Endothelial cell of umbilical vein (primary cell): ENCODE measurements at places on chromosomes 2 and 18. TPM values are rescaled to one million over a fixed set of nuclear protein-coding genes. Genes with fewer than 3 reads are reported as not detected.

GRCh38 chr2:67159929-67160328 is 237.2 kb upstream of the ETAA1 start:
- peak; percentile 93 for DNase-seq

DNA sequence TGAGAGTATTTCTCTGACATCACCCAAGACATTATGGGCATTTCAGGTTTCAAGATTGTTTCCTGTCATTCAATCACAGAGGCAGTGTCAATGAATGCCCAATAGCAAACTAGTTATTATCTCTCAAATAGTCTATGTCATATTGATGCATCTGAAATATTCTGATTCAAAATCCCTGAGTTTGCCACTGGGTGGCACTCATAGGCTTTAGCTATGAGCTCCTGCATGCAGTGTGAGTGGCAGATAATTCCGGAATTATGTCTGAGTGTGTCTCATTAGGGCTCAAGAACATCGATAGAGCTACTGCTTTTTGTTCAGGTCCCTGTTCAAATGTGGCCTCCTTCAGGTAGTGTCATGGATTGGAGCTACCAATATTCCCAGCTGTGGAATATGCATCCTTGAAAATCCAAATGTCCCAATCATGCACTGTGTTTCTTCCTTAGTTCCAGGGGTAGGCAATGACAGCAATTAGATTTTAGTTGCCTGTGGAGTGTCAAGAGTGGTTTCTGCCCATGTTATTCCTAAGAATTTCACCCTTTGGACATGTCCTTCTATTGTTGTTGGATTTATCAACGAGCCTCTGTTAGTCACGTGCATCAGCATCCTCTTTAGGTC is 7.8 kb upstream of the OR6B3 start:
- DNase-seq: peak; percentile 60

Gene SLC8A1
- total RNA-seq: 1.8 and 2.1 TPM in 2 replicates

- DNase-seq: peak; percentile 68
Measured at GRCh38 chr2:179422037-179422643, 157.5 kb upstream of the SESTD1 start.

DNA sequence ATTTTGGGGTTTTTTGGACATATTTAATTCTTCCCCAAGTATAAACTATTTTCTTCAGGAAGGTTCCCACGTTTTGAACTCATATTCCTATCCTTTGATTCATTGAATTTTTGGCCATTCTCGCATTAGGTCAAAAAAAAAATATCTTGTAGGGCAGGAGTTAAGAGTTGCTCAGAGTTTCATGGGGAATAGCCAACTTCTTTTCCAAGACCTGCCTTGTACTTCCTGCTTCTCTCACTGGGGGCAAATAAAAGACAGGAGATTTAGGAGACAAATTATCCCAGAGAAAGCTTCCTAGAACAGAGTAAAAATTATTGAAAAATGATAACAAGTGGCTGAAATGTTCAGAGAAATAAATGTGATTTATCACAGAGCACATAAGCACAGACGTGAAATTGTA is 55.2 kb upstream of the BCL11A start:
- no peak for DNase-seq

GRCh38 chr2:68908392-68908970 is 37.3 kb upstream of the BMP10 start:
- peak; percentile 80 for DNase-seq

Gene WBP1
- 44.5 and 50.5 TPM in 2 replicates for total RNA-seq

- DNase-seq: no peak
Measured at GRCh38 chr18:22521026-22521707, 103.5 kb upstream of the CTAGE1 start.

Gene PLCL1
- 3.4 and 5.1 TPM in 2 replicates for total RNA-seq

DNA sequence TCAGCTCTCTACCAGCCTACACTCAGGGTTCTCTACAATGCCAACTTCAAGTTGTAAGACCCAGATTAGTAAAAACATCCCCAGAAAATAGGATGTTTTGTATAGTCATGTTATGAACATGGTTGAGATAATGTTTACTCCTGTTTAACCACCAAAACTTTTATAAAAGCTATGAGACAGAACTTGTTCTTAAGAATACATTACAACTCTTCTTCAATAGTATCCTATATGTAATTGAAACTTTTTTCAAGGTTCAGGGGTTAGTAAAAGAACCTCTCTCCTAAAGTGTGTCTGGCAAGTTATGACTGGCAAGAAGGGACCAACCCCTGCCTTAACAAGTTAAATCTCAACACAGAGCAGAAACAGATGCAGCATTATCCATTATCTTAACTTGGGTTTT is 118.8 kb upstream of the STK17B start:
- no peak for DNase-seq

DNA sequence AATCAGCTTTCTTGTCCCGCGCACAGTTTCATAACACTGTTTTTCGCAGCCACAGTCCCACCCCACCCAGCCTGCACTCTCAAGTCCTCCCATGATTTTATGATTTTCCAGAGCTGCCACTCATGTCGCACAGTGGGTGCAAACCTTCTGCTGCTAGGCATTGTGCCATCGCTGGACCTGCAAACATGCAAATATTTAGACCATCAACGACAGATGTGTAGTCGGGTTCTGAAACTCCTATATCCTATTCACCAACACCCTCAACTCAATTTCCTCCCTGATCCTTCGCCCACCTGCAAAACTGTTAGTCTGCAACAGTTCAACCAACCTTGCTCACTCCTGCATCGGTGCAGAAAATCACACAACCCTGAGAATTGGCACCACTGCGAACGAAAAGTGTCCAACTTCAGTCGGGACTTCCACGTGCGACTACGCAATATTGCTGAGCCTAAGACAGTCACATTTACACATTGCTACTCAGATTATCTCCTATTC is 871 bp upstream of the ALS2 start:
- DNase-seq: no peak

Gene KIAA2012
- not detected in 2 replicates for total RNA-seq

Gene BCL2
- total RNA-seq: 3.8 and 5.0 TPM in 2 replicates

GRCh38 chr2:47554311-47554905 is 151.5 kb downstream of the MSH2 start:
- no peak for DNase-seq

Gene MROH2A
- total RNA-seq: not detected in 2 replicates

DNA sequence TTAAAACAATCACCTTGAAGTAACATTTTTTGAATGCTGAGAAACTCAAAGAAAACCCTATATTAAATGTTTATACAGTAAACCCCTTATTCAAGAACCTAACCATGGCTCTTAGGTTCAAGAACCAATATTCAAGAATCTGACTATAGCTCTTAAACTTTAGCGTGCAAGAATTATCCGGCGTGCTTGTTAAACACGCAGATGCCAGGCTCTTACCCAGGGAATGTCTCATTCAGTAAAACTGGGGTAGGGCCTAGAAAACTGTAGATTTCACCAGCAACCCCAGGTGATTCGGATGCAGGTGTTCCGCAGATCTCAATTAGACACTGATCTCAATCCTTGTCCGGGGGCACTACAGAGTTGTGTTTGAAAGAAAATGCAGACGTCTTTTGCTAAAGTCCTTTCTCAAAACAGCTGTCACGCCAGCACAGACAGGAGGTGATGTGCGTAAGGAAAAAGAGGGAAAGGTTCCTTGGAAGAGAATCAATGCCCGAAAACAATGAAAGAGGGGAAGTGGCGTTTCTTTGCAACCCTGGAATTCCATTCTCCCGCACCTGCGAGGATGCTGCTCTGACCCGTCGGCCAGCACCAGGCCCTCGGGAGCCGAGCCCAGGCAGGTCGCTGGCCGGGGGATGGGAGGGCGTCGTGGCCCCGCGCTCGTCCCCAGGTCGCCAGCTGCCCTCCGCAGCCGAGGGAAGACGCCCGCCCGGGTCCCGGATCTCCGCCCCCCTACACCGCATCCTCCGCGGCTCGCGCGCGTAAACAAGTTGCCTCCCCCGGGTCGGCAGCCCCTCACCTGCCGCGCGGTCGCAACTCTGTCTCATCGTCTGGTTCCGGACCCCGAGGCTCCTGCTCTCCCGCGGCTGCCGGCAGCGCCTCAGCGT is 851 bp downstream of the EIF2AK3 start:
- peak; percentile 39 for DNase-seq

DNA sequence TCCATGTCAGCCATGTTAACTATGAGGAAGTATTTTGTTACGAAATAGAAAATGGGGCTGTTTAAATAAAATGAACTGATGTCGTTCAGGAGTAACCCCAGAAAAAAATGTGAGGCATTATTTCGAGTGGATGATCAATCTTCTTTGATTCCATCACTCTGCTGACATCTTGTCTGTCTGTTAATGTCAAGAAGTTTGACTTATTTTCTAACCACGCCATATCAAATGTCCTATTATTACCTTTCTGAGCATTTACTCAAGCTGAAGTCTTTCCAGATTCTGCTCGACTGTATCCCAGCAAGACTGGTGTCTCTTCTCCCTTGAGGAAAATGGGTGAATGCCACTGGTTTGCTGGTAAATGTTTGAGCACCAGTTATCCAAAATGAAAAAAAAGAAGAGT is 672.9 kb upstream of the SOX11 start:
- DNase-seq: no peak

GRCh38 chr2:181916726-181917718 is 25.5 kb downstream of the ITPRID2 start:
- peak; percentile 79 for DNase-seq

- no peak for DNase-seq
Measured at GRCh38 chr2:56001947-56002346, 78.4 kb upstream of the EFEMP1 start.

DNA sequence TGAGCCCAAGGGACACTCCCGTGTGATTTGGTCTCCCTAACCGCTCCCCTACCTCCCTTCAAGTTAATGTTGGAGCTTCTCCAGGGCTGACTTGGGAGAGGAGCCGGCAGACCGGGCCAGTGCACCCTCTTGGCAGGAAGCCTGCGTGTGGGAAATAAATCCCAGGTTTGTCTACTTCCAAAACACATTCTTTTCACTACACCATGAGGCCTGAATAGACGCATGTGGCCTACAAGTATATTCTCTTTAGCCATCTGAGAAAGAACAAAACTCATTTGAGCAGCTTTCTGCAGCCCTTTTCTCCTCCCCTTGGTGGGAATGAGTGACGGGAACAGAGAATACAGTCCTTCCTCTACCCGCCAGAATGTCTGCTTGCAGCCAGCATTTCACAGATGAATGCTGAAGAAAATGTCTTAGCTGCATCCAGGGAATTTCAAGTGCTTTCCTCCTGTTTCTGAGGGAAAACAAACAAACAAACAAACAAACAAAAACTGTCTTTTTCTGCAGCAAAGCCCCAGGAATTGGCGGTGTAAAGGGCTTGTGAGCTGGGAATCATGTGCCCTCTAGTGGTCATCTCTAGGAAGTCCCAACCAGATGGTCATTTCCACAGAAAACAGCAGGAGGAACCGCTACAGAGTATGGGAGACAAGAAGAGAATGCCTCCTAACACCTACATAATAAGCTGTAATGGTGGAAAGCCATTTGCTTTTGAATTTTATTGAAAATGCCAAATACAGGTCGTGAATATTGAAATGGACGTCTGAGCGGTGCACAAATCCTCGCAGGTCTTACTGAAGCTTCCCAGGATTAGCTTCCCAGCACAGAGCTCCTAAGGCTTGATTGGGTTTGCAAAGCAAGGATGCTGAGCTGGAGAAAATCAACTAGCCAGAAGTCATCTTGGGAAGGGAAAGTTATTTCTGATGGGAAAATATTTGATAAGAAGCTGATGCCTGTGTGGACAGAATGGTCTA is 41.2 kb upstream of the DAPL1 start:
- peak; percentile 78 for DNase-seq

Gene GRB14
- 2.7 and 10.3 TPM in 2 replicates for total RNA-seq

DNA sequence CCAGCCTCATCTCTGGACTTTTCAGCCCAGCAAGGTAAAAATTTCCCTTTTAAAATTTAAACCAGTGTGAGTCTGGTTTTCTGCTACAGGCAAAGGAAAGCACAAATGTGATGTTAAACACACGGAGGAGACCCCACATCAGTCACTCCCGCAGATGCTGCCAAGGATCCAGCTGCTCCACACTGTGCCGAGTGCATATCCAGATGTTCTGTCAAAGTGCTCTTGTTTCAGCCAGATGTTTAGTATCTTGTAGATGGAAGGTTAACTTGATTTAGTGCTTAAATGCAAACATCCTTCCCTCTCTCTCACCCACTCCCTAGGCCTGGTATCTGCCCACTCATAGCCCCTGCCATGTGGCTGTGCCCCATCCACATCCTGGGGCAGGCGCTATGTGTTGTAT is 15.8 kb upstream of the ATOH8 start:
- DNase-seq: no peak

Gene HOXD11
- total RNA-seq: not detected in 2 replicates

Gene TUBA3E
- total RNA-seq: not detected in 2 replicates

- DNase-seq: no peak
Measured at GRCh38 chr2:3132466-3132865, 245.2 kb downstream of the EIPR1 start.

- no peak for DNase-seq
Measured at GRCh38 chr18:8858888-8859511, 153.6 kb downstream of the MTCL1 start.

- DNase-seq: peak; percentile 21
Measured at GRCh38 chr2:63057249-63058143, 6.9 kb downstream of the OTX1 start.

DNA sequence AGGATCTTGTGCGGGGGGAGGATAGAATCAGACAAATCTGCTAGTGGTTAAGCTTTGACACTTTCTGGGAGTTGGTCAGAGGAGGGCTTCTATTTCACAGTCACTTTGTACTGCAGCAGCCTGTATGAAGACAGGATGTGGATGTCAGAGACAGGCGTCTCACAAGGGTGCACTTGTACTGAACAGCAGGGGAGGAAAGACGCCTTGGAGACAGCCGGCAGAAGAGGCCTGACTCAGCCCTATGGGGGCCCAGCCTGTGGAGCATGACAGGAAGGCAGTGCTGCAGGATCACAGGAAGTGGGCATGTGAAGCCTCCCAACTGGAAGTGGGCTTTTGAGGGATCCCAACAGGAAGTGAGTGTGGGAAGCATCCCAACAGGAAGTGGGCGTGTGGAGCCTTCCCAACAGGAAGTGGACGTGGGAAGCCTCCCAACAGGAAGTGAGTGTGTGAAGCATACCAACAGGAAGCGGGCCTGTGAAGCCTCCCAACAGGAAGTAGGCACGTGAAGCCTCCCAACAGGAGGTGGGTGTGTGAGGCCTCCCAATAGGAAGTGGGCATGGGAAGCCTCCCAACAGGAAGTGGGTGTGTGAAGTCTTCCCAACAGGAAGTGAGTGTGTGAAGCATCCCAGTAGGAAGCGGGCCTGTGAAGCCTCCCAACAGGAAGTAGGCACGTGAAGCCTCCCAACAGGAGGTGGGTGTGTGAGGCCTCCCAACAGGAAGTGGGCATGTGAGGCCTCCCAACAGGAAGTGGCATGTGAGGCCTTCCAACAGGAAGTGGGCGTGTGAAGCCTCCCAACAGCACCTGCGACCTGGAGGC is 212.3 kb downstream of the SNTG2 start:
- DNase-seq: no peak

DNA sequence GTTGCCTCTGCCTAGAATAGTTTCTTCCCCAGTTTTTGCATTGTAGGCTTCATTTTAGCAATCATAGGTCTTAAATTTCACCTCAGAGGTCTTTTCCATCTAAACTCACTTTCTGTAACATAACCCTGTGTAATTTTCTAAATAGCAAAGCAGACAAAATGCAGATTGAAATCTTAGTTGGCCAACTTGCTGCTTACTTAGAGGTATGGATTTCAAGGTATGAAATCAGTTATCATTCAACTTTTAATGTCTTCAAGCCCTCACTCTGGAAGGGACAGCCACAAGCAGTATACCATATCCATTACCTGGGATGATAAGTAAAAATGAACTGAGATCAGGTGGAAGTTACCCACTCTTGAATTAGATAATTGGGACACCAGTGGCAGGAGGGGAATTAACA is 3.9 kb downstream of the CCDC121 start:
- DNase-seq: no peak
